Effector CD4-positive, alpha-beta T cell (primary cell): ENCODE measurements at places on chromosomes 1 and 21.

- DNase-seq = no peak
Measured at GRCh38 chr21:19603011-19603593, 1199.5 kb upstream of the TMPRSS15 start.

DNA sequence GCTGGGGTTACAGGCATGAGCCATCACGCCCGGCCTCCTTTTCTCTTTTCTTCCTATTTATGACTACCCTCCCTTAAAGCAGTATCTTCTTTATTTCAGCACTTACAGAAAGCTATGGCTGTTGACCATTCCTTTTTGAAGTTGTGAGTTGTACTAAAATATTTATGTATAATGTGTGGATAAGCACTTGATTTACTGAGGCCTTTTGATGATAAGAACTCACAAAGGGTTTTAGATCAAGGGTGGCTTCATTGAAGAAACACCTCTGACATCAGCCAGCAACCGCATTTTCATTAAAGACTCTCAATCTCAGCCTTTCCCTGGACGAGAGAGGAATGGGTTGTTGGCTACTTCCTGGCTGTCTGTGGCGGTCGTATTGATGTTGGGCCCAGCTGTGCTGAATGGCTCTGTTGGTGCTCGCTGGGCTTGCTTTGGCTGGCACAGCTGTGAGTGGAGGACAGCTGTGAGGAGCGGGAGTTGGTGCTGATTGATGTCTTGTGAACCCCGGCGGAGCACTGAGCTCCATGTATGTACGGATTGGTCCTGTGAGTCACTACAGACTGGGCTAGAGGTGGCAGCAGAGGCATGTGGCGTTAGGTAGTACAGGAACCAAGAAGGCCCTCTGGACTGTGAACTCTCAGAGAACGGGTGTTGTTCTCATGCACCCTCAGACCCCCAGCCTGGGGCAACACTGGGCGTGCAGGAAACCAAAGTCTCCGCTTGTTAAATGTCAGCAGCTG, 208.8 kb downstream of the KIF26B start:
- DNase-seq = no peak

DNA sequence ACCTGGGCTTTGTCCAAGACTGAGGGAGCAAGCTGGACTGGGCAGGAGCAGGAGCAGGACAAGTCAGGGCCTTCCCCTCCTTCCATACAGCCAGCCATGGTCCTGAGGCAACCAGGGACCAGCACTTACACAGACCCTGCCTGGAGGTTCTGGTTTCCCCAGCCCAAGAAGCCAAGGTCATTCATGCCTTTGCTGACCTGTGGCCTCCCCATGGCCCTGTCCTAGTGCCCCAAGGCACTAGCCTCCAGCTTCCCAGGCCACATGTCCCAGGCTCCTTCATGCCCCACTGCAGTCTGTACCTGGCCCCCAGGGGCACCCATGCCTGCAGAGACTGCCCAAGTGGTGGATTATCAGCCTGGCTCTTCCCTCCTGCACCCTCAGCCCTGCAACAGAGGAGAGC, 243.9 kb downstream of the TOMM20 start:
- no peak for DNase-seq

DNA sequence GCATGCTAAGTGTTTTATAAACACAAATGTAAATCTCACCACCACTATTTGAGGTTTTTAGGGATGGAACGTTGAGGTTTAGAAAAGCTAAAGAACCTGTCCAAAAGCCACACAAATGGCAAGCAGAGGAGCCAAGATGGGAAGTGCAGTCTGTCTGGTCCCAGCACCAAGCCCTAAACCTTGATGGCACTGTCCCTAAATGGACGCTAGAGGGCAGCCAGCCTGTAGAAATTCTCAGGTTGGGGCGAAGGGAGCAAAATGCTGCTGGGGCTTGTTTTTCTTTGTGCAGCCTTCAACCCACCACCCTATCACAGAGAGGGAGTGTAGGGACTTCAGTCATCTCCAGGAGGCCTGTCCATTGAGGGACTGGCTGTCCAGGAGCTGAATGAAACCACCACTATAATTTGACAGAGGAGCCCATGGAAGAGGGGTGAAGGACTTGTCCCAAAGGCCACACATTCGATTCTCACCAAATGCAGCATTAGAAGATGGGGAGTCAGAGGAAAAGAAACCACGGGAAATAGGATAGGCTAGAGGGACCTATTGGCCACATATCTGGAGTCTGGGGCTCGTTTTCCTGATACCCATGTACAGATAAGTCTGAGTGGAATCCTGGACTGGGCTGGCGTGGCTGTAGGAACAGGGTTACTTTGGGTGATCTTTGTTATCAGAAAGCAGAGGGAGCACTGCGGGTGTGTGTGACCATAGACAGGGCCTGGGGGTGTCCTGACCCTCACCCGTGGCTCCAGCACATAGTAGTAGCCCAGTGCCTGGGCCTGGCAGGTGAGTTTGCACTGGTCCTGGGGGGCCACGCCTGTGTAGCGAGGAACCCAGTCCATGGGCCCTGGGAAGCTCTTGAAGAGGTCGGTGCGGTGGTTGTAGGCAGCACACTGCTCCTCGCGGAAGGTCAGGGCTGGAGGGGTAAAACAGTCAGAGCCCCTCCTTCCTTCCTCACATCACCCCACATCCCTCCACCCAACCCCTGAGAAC, 6.1 kb downstream of the ADAMTS4 start:
- DNase-seq = peak; percentile 61

GRCh38 chr1:40266786-40267535, 8.9 kb downstream of the ZMPSTE24 start:
- no peak for DNase-seq

DNA sequence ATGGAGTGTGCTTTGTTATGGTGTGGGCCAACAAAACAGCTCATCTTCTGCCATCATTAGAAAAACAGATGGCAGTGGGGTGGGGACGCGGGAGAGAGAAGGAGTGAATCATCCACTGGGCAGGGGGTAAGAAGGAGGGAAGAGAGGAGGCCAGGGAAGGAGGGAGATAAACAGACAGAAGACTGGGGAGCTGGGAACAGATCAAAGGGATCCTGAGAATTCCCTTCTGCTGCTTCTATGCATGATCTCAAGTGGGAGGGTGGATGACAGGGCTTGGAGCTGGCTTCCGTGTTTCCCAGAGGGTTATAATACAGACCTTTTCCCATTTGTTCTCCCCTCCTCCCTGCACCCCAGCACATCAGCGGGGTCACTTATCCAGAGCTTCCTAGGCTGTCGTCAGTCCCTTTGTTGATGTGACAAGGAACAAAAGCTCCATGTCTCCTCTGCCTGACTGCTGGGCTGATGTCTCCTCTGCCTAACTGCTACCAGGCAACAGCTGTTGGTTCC, 338.6 kb downstream of the PAPPA2 start:
- no peak for DNase-seq

- DNase-seq = no peak
Measured at GRCh38 chr1:205587581-205587980, 44.2 kb downstream of the ELK4 start.

GRCh38 chr1:63325279-63325985, 3.1 kb downstream of the FOXD3 start:
- no peak for DNase-seq

- DNase-seq = no peak
Measured at GRCh38 chr21:34187935-34188334, 114.6 kb downstream of the MRPS6 start.

DNA sequence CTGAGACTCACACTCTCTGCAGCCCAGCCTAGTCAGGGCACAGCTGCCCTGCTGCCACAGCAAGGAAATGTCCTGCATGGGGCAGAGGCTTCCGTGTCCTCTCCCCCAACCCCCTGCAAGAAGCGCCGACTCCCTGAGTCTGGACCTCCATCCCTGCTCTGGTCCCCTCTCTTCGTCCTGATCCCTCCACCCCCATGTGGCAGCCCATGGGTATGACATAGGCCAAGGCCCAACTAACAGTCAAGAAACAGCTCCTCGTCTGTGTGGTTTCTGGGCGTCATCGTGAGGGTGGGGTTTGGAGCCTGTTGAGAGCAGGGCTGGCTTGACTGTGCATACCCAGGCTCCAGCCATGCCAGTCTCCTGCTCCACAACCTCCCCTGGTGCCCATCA, 19.5 kb downstream of the FAAH start:
- DNase-seq = no peak

GRCh38 chr21:30880914-30881313, 466 bp downstream of the KRTAP11-1 start:
- no peak for DNase-seq

GRCh38 chr1:41849211-41849759, 69.4 kb downstream of the HIVEP3 start:
- no peak for DNase-seq

DNA sequence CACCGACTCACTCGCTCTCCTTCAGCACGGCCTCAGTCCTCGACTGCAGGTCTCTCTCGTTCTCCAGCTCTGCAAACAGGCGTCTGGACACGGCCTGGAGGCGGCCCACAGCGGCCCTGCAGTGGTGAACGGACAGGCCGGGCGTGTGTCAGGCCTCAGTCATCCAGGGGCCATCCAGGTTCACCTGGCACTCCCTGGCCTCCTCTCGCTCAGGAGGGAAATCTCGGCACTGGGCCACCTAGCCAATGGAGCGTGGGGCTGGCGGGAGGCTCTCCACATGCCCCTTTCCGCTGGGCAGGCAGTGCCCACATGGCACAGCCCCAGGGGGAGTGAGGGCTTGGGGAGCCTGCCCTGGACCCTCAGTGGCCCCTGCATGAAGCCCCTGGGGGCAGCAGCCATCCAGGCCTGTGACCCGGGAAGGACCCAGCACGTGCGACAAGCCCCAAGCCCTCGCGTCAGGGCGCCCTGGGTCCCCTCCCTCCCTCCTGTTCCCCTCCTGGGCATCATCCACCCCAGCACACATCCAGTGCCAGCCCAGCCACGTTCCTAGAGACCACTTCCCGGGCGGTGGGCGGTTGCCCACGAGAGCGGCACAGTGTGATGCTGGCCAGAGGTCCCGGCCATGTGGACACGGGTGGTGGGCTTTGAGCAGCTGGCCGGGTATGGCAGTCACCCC, 18.1 kb downstream of the CFAP74 start:
- no peak for DNase-seq

GRCh38 chr21:42663200-42663750, 9.9 kb downstream of the PDE9A start:
- no peak for DNase-seq

GRCh38 chr21:35426469-35426868, 377.4 kb upstream of the RUNX1 start:
- DNase-seq = no peak

DNA sequence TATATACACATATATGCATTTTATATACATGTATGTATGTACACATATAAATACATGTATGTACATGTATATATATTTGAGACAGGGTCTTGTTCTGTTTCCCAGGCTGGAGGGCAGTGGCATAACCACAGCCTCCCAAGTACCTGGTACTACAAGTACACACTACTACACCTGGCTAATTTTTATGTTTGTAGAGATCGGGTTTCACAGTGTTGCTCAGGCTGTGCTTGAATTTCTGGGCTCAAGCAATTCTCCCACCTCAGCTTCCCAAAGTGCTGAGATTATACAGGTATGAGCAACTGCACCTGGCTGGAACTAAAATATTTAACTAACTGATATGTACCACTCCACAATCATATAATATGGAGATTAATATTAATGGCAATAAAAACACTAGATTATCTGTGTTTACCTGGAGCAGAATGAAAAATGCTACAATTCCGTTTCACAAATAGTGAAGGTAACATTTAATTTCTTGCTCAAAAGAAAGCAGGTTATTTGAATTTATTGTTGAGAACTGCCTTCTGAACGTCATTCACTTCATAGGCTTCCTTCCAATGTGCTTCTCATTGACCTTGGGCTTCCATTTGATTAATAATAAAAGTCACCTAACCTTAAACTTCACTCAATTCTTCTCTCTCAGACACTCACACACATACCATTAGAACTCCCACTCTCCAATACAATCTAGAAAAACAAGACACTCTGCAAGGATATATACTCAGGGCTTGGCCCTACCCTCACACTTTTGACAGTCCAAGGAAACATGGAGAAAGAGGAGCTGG, 57.0 kb downstream of the PTGER3 start:
- no peak for DNase-seq

- DNase-seq = no peak
Measured at GRCh38 chr1:7410156-7410555, 360.9 kb upstream of the VAMP3 start.

GRCh38 chr1:201175820-201176500, 14.7 kb upstream of the IGFN1 start:
- DNase-seq = no peak

DNA sequence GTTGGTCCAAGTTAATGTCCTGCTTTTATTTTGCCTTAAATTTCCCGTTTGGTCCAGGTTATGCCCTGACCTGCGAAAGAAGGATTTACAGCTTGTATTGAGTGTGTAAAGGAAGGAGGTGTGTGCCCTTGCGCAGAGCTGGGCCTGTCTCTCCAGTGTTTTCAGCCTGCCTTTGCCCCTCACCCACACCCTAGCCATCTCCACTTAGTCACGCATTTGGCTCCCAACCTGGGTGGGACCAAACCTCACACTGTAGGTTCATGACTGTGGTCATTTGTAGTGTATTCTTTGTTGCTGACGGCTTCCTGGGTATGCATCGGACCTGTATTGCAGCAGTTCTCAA, 572 bp upstream of the SRSF10 start:
- no peak for DNase-seq

DNA sequence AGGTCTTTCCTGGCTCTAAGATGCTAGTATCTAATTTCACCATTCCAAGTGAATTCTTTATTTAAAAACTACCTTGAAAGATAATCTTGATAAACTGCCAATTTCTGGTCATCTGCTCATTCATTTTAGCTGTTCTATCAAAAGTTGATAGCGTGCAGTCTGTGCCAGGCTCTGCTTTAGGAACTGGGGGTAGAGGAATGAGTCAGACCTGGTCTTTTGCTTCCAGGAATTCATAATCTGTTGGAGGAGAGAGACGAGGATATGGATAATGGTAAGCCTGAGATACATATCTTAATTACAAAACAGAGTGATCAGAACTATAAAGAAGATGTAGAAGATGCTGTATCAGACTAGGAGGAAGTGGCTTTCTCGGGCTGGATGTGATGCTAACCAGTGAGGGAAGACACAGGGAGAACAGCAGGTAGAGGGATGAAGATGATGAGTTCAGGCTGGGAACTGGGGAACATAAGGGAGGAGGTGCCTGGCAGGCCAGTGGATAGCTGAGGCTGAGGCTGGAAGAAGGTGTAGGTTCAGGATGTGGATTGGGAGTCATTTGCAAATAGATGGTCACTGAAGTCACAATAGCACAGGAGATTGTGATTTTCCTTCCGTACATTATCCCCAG, 12.3 kb upstream of the PHC2 start:
- DNase-seq = no peak

- DNase-seq = no peak
Measured at GRCh38 chr1:92123868-92124267, 43.7 kb downstream of the BTBD8 start.

GRCh38 chr1:241688940-241689368, 36.9 kb downstream of the WDR64 start:
- DNase-seq = no peak

GRCh38 chr1:219324171-219324570, 150.5 kb downstream of the LYPLAL1 start:
- DNase-seq = no peak

GRCh38 chr1:85892366-85892765, 184.1 kb upstream of the ZNHIT6 start:
- DNase-seq = no peak

- DNase-seq = no peak
Measured at GRCh38 chr1:220894025-220894923, 15.0 kb downstream of the HLX start.
